Neural cell (in vitro differentiated cells): ENCODE measurements at places on chromosomes 3 and 15. TPM values are rescaled to one million over a fixed set of nuclear protein-coding genes. Genes with fewer than 3 reads are reported as not detected.

CLSTN2 gene
- polyA plus RNA-seq = 10.7 and 12.3 TPM in 2 replicates

CTXN2 gene
- 0.54 and 0.69 TPM in 2 replicates for polyA plus RNA-seq

STRIT1 gene
- polyA plus RNA-seq = 1.1 and 1.2 TPM in 2 replicates

XCR1 gene
- not detected in 2 replicates for polyA plus RNA-seq

FBXW12 gene
- polyA plus RNA-seq = not detected in 2 replicates

GOLGA8N gene
- 0.61 and 0.68 TPM in 2 replicates for polyA plus RNA-seq
